ENCODE measurements at places on chromosomes 12 and 14.

DNA sequence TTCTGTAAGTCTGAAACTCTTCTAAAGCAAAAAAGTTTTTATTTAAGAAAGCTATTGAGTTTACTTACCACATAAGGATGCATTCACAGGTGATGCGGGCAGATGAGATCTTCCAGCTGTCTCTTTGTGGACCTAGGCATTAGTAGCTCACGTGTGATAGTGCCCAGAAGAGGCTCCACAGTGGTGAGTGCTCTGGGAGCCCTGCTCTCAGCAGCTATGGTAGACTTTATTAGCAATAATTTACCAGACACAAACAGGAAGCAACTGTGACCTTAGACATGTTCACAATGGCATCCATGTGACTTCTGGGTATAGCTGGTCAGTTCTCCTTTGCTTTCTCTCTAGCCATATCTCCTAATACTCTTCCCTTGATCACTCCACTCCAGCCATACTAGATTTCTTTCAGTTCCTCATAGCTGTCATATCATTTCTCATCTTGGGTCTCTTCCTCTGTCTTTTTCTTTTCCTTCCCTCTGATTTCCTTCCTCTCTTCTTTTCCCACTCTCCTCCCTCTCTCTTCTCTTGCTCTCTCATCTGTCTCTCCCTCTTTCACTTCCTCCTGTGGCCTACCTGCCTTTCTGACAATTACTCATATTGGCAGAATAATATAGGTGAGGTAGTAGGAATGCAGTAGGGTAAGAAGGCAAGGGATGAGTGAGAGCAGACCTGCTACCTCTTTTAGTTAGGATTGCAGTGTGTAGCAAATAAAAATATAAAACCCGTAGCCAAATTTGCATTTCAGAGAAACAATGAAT lies 75.2 kb upstream of the SCAF11 start:
- no peak for DNase-seq

DNA sequence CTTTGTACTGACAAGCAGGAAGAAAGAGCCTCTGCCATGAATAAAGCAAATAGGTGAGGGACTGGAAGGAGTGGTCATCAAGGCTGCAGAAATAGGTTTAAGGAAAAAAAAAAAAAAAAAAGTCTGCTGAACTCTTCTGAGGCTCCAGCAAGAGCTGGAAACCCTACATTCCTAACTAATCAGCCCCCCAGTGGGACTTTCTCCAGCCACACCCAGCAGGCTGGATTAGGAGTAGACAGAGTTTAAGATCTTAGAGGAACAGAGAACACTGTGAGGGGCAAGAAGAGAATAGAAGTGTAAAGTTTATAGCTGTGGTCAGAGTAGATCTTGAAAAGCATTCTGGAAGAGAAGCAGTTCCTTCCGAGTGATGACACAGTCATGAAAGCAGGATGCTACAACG lies 66.4 kb downstream of the ATXN2 start:
- DNase-seq = no peak

DNA sequence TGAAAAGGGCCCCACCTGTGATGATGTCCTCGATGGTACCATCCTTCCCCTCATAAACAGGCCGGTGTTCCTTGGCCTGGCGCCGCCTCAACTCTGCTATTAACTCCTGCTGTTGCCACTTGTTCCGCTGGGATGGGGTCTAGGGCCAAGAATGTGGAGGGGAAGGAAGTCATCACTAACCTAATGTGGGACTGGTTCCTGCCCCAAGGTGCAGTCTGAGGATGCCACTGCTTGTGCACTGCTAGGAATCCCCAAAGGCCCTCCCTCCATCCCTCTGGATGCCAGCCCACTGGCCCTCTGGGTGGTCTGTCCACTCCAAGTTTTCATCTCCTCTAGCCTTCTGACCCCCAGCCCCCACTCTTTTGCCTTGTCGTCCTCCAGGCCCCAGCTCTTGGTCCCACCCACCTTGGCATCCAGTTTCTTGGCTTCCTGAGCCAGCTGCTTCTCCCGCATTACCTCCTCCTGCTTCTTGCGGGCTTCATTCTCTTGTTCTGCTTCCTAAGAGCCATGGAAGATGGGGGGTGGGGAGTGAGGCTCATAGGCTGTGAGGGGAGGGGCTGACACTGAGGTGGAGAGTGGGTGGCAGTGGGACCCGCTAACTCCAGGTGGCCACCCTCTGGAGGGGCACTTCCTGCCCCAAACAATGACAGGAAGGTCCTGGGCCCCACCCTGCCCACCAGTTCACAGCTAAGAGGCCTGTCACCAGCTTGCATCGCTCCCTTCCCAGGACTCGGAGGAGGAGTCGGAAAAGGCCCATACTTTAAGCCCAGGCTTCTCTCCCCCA lies 23.7 kb downstream of the PRPF40B start:
- DNase-seq = no peak

- no peak for DNase-seq
Measured at GRCh38 chr14:85063747-85064146, 466.2 kb upstream of the FLRT2 start.

- DNase-seq = no peak
Measured at GRCh38 chr14:56131865-56132833, 13.9 kb downstream of the PELI2 start.

DNA sequence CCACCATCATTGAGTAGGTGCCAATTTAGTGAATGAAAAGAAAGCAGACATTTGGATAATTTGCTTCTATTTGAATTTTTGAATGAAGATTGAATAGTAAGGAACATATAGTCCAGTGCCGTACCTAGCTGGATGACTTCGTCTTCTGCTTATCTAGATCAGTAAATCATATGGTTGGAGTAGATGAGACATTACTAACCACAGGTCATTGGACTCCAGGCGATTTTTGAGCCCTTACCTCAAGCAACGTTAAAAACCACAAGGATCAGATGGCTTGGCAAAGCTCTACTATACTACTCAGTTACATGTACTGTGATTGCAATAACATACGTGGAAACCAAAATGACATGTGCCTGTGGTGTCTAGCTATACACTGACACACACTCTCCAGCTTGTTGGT lies 1.7 kb upstream of the SPATS2 start:
- no peak for DNase-seq

DNA sequence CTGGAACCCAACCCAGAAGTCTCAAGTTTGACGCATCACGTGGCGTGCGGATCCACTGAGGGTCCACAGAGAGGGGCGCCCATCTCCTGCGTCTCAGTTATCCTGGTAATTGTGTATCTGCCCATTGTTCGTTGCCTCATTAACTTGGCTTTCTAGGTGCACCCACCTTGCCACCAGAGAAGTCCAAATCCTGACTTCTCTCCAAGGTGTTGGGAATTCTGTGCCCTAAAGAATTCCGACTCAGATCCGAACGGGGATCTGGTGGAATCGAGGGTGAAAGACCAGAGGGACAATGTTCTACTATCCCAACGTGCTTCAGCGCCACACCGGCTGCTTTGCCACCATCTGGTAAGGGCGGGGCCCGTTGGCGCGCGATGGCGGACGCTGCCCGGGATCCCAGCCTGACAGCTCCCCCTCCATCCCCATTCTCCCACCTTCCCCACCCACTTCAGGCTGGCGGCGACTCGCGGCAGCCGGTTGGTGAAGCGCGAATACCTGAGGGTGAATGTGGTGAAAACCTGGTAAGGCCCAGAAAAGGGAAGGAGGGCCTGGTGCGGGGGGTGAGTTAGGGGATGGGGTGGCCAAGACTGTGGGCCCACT lies 481 bp downstream of the REC8 start:
- DNase-seq = no peak

GRCh38 chr12:45368841-45369489 lies 153.1 kb downstream of the ANO6 start:
- no peak for DNase-seq

- DNase-seq = peak; percentile 7
Measured at GRCh38 chr12:95997911-95998510, 1.9 kb upstream of the HAL start.

- no peak for DNase-seq
Measured at GRCh38 chr12:50924131-50924438, 28.3 kb upstream of the HIGD1C start.

DNA sequence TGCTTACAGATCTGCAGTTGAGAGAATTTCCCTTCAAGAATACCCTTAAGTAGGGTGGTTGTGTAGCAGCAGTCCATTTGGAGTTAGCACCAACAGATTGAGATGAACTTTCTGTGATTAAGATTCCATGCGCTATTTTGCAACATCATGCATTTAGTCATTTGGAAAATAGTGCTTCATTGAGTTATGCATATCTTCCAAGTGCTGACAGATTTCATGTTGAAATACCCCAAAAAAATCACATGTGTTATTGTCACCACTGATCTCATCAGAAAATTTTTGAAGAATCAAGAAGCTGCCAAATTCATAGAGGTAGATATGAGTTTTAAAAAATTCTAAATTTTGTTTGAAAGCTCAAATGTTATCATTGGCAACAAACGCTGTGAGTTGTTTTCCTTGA lies 35.5 kb upstream of the OSBPL8 start:
- DNase-seq = no peak

- DNase-seq = no peak
Measured at GRCh38 chr14:20386276-20386855, 26.9 kb downstream of the TEP1 start.

- DNase-seq = no peak
Measured at GRCh38 chr12:46453428-46453827, 80.9 kb upstream of the SLC38A2 start.

GRCh38 chr12:49974677-49975317 lies 2.0 kb downstream of the AQP6 start:
- no peak for DNase-seq

- DNase-seq = no peak
Measured at GRCh38 chr12:3117144-3117581, 40.0 kb downstream of the TSPAN9 start.

GRCh38 chr14:85295318-85295717 lies 234.6 kb upstream of the FLRT2 start:
- no peak for DNase-seq

GRCh38 chr12:54525383-54525782 lies 24.0 kb upstream of the PDE1B start:
- no peak for DNase-seq

DNA sequence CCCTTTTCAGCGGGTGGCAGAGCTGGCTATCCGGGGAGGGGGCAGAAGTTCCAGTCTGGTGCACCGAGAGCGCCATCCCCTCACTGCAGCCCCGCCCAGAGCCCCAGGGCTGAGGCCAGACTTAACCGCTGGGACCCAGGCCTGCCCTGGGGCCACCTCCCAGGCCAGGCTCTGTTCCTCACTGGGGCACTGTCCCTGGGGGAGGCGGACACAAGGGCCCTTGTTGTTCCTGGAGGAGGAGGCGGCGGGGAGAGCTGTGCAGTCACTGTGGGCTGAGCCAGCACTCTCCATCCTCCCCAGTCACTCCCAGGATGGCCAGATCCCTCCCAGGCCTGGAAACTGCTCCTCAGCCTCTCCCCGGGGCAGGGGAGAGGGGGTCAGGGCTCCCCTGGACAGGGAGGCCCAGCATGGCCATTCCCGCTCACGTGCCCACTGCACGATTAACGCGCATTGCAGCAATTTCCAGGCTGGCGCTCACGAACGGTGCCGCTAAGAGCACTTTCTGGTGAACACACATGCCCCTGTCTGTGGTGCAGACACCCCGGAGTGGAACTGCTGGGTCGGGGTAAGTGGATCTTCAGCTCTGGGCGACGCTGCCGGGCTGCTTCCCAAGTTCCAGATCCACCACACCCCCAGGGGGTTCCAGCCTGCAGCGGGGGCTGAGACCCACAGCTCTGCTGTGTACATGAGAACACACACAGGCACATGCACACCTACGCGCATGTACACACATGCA lies 89.8 kb upstream of the SFSWAP start:
- DNase-seq = no peak

DNA sequence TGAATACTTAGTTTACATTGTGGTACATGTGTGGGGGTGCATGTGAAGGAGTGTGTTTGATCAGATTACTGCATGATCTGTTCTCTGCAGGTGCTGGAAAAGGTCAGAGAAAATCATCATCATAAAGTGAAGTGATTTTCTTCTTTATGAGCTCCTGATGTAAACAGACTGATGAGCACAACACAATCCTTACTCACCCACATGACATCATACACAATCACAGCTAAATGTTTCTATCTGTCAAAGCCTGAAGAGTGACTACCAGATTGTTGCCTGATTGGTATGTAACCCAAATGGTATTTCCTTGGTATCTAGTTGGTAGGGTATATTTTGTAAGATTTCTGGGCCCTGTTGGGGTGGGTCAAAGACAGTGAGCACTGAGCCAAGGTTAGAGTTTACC lies 270.8 kb downstream of the FOXG1 start:
- DNase-seq = no peak

- no peak for DNase-seq
Measured at GRCh38 chr12:124733086-124733485, 130.6 kb downstream of the SCARB1 start.

DNA sequence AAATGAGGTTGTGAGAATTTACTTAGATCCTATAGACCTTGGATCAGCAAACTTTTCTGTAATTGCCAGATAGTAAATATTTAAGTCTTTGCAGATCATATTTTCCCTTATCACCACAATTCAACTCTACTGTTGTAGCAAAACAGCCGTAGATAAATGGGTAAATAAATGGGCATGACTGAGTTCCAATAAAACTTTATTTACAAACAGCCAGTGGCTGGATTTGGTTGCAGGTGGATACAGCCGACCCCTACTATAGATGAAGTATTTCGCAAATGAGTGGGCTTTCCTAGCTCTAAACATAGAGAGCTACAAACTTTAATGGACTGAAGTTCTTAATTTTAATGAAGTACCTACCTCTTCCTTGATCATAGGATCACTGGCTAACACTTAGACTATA lies 100.7 kb downstream of the GPATCH2L start:
- no peak for DNase-seq

- no peak for DNase-seq
Measured at GRCh38 chr12:79442396-79442795, 248.4 kb downstream of the PAWR start.

DNA sequence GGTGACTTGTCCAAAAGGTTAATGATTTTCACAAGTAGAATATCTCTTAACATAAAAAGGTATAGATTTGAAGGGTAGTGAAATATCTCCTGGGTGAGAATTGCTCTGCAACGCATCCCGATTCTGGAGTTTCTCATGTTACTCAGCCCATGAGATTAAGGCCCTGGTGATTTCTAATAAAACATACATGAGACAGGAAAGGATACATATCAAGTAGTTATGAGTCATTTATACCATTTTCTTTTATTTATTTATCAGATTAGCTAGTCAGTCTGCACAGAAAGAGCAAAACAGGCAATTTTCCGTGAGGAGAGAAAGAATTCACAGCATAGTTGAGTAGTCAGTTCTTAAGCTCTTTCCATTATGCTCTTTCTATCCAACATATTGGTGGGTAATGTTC lies 535.6 kb upstream of the ATP2B1 start:
- no peak for DNase-seq

DNA sequence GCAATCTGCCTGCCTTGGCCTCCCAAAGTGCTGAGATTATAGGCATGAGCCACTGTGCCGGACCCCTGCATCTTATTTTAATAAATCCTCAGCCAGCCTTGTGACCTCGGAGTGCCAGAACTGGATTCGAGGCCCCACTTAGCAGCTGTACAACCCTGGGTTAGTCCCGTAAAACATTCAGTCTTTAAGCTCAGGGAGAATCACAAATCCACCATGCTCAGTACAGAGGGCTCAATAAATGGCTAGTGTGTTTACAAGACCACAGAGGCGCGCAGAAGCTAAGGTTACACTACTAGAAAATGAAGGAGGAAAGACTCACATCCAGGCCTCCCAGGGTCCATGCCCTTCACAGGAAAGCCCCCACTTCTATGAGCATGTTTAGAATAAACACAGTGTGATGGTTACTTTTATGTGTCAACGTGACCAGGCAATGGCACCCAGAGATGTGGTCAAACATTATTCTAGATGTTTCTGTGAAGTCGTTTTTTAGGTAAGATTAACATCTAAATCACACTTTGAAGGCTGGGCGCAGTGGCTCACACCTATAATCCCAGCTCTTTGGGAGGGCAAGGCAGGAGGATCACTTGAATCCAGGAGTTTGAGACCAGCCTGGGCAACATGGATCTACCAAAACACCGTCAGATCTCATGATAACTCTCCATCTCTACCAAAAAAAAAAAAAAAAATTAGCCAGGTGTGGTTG lies 55.3 kb downstream of the CLMN start:
- no peak for DNase-seq
